Progenitor cell of endocrine pancreas (in vitro differentiated cells): ENCODE measurements at places on chromosomes 4 and X. TPM values are rescaled to one million over a fixed set of nuclear protein-coding genes. Genes with fewer than 3 reads are reported as not detected.

DNA sequence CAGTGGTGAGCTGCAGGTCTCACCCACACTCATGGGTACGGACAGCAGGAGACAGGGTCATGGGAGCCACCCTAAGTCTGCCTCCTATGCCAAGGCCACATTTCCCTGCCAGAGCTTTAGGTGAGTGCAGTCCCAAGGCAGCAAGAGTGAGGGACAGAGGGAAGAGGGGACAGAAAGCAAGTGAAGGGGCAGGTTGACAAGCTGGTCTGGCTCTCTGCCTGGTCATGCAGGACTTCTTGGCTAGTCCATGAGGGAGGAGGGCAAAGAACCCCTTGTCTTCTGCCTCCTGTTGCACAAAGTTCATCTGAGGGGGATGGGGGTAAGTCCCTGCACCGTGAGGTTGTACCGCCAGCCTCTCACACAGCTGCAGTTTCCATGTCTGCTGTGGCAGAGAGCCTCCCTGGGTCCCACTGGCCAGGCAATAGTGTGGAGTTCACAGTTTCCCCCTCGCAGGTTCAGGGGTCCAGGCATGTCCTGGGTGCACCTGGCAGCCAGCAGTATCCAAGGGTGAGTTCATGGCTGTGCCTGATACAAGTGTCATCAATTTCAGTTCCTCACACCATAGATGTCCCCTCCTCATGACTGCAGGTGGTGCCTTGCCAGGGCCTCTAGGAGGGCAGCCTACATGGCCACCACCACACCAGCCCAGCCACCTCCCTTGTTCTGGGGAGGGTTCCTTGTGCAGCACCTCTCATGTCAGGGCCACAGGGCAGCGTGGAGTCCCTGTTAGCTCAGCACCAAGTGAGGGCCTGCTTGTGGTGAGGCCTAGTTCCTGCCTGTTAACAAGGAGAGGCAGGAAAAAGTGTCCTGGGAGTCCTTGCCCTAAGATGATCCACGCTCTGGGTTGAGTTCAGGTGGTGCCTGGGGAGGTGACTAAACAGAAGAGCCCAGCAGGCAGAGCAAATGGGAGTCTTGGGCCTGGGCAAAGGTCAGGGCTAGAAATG is 72.5 kb downstream of the ADRA2C start:
- DNase-seq = no peak
- H3K36me3 ChIP-seq = no peaks in the 10 kb centered on the region
- peaks cover 49% of the 10 kb centered on the region for H3K27me3 ChIP-seq
- H3K4me3 ChIP-seq = no peak overlapping the region

DNA sequence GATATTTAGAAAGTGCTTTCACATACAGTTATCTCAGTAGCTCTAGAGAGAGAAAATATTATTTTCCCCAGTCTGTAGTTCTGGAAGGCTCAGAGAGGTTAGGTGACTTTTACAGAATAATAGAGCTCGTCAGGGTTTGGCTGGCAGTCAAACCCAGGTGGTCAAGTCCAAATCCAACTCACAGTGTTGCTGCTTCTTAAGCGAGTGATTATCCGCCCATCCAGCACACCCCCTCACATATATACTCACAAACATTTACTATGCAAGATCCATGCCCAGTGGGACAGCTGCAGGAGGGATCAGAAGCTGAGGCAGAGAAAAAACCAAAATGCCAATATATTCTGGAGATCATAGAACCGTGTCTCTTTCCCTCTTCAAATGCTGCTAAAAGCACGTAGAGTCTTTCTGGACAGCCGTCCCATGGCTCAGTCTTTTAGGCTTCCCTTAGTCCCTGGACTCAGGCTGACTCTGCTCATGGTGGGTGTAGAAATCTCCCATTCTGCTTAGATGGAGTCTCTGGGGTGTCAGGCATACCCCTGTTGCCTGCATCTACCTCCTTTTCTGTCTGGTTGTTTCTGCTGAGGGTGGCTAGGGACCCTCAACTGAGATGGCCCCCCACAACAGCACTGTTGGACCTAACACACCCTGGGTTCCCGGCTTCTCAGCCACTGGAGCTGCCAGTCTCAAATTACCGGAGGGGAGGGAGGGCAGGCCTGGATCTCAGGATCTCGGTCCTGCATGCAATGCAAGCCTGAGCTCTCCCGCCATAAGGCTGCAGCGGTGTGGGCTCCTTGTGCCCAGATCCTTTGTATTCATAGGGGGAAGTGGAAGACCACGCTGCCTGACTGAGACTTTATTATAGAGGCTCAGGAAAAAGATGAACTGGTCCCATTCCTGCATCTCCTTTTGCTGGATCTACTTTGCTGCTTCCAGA is at the start of gene CHRNA9:
Gene CHRNA9 (plus strand): TSS at position 743 of the 934 bp plus-strand sequence. CDS start 135 bp downstream, at position 878.
- H3K27ac ChIP-seq = no peak within 1 kb of the TSS
- H3K4me1 ChIP-seq = peaks cover 5% of the 10 kb centered on the region
- H3K4me3 ChIP-seq = no peak within 1 kb of the TSS
- H3K36me3 ChIP-seq = no peaks in the 10 kb centered on the region
- DNase-seq = no peak

- H3K27me3 ChIP-seq = no peaks in the 10 kb centered on the region
- no peak overlapping the region for H3K4me3 ChIP-seq
- no peaks in the 10 kb centered on the region for H3K36me3 ChIP-seq
- peak overlapping the region; percentile 16 for H3K27ac ChIP-seq
These were observed 143.1 kb downstream of the C4orf33 start for GRCh38 chr4:129239088-129239487.

- no peaks in the 10 kb centered on the region for H3K4me1 ChIP-seq
- DNase-seq = no peak
- peaks cover 2% of the 10 kb centered on the region for H3K36me3 ChIP-seq
- no peak overlapping the region for H3K27ac ChIP-seq
- no peaks in the 10 kb centered on the region for H3K27me3 ChIP-seq
These were observed 117.8 kb upstream of the SPRY1 start for GRCh38 chr4:123278755-123279154.

GRCh38 chrX:48475774-48476577 is at the start of gene FTSJ1:
Gene FTSJ1 (plus strand): TSS chrX:48476199. CDS start chrX:48478048, 1,849 bp downstream.
- peaks cover 7% of the 10 kb centered on the region for H3K36me3 ChIP-seq
- H3K27ac ChIP-seq = peak within 1 kb of the TSS; percentile 93
- no peaks in the 10 kb centered on the region for H3K27me3 ChIP-seq
- peak within 1 kb of the TSS; percentile 91 for H3K4me3 ChIP-seq
- DNase-seq = peak; percentile 57

The FGFR3 gene
- 169 and 185 TPM in 2 replicates for total RNA-seq
